MCF 10A (cell line): ENCODE measurements at places on chromosomes 6 and 20. TPM values are rescaled to one million over a fixed set of nuclear protein-coding genes. Genes with fewer than 3 reads are reported as not detected.

DNA sequence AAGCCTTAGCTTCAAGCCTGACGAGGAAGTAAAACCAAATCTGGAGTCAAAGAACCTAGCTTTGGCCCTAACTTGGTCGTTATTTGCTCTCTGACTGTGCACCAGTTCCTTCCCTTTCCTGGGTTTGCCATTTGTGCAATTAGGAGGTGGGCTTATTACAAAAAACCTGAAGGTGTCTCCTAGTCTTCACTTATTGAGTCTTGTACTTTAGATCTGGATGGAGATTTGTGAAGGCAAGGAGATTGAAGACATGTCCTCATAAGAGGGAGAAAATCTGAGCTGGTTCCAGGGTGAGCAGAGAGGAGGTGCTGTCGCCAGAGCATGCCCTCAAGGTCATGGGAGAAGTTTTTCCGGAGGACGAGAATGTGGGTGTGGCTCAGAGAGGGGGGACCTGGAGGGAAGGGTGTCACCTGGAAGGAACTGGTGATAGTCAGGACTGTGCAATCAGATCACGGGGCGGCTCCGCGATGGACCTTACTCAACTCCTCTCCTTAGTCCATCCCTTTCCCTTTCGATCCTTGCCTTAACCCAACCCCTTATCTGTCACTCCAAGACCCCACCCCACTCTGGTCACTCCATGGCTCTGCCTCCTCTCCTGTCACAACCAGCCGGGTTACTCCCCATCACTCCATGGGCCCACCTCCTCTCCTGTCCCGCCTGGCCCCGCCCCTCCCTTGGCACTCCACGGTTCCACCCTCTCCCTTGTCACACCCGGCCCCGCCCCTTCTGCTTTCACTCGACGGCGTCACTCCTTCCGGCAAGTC, 588 bp upstream of the ACSS2 start:
- peaks cover 48% of the 10 kb centered on the region for H3K4me1 ChIP-seq
- no peaks in the 10 kb centered on the region for H3K27me3 ChIP-seq
- H3K27ac ChIP-seq: peak overlapping the region; percentile 91
- H3K4me3 ChIP-seq: peak overlapping the region; percentile 99

DNA sequence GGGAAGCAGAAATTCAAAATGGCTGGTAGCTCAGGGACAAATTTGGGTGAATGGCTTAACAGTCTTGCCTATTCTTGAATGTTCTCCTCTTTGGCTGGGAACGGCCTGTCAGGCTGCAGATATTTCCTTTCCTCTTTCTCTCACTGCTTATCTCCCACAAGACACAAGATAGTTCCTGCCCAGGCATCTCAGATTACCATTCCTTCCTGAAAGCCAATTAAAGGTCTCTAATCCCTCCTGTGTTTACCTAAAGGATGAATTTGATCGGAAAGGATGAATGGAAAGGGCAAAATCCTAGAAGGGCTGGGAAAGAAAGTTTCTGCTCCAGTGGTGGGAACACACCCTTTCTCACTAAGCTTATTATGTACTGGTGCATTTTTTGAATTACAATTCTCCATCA, 95.9 kb upstream of the JAG1 start:
- H3K27me3 ChIP-seq: no peaks in the 10 kb centered on the region
- no peak for DNase-seq
- H3K4me1 ChIP-seq: peaks cover 4% of the 10 kb centered on the region
- H3K27ac ChIP-seq: no peak overlapping the region
- no peak overlapping the region for H3K4me3 ChIP-seq

GRCh38 chr20:43794326-43794725, 67.5 kb upstream of the GTSF1L start:
- H3K27ac ChIP-seq: no peak overlapping the region
- H3K36me3 ChIP-seq: no peaks in the 10 kb centered on the region
- no peak overlapping the region for H3K4me3 ChIP-seq
- DNase-seq: no peak
- H3K27me3 ChIP-seq: no peaks in the 10 kb centered on the region

DNA sequence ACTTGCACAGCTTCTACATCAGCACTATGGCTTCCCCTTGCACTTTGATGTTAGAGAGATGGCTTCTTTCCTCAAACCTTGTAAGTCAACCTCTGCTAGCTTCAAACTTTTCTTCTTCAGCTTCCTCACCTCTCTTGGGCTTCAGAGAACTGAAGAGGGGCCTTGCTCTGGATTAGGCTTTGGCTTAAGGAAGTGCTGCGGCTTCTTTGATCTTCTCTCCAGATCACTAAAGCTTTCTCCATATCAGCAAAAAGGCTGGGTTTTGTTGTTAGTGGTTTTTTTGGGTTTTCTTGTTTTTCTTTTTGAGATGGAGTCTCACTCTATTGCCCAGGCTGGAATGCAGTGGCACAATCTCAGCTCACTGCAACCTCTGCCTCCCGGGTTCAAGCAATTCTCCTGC, 24.0 kb downstream of the CDK5RAP1 start:
- no peak overlapping the region for H3K27ac ChIP-seq
- no peak for DNase-seq
- peaks cover 9% of the 10 kb centered on the region for H3K4me1 ChIP-seq
- no peaks in the 10 kb centered on the region for H3K27me3 ChIP-seq

DNA sequence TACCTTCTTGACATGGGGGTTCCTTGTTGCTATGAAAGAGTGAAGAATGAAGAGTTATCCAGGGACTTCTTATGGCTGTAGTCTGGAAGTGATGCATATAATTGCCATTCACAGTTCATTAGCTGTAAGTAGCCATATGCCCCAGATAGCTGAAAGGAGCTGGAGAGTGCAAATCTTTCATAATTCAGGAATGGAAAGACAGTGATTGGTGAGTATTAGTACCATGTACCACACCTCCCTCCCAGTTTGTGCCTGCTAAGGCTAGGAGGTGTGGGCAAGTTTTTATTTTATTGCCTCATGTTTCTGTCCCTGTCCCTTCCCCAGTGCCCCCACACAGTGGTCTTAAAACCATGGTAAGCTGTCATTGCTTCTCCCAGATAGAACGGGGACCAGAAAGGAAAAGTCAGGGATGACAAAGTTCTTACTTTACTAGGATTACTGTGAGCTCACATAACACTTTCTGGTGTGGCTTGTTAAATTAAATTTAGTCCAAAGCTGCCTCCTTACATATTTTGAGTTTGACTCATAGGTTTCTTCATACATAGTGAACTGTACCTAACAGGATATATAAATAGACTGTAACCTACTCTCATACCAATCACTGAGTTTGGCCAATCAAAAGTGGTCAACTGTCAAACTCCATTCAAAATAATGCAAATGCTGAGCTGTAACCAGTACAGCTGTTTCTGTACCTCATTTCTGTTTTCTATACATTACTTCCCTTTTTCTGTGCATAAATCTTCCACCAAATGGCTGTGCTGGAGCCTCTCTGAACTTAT, 119.4 kb downstream of the RFPL4B start:
- peak overlapping the region; percentile 32 for H3K4me3 ChIP-seq
- no peaks in the 10 kb centered on the region for H3K36me3 ChIP-seq
- H3K27ac ChIP-seq: peak overlapping the region; percentile 73
- DNase-seq: peak; percentile 59
- H3K27me3 ChIP-seq: no peaks in the 10 kb centered on the region
- H3K4me1 ChIP-seq: peaks cover 31% of the 10 kb centered on the region

DNA sequence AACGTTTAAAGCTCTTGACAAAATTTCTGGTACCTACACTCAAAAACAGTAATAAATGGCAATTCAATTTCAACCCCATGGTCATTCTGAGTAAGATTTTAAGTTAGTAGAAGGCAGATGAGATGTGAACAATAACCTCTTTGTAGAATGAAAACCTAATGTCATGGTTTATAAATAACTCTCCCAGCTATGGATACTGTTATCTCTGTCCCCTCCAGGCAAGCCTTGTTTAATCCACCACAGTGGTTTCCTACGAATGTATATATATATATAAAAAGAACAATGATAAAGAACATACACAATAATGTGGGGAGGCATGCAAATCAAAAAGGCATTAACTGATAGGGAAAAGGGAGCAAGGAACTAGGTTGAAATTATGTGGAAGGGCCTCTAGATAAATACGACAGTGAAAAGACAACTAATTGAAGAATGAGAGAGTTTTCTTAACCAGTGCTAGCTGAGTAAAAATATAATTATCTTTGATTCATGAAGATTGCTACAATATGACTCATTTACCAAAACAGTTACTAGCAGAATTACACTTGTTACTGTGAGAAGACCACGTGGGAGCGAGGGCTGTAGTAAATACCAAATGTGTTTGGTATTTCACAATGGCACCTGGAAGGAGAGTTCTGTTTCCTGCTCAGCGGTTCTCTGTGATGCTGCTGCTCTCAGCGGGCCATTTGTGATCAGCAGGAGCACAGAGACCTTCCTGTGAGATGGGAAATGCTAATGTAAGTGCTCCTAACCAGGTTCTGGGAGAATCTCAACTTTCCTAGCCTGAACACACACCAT, 173.7 kb downstream of the MBOAT1 start:
- H3K27me3 ChIP-seq: peaks cover 11% of the 10 kb centered on the region
- peaks cover 12% of the 10 kb centered on the region for H3K4me1 ChIP-seq
- no peaks in the 10 kb centered on the region for H3K36me3 ChIP-seq
- no peak overlapping the region for H3K27ac ChIP-seq

GRCh38 chr6:44725070-44725469, 337.6 kb downstream of the CDC5L start:
- H3K36me3 ChIP-seq: no peaks in the 10 kb centered on the region
- no peaks in the 10 kb centered on the region for H3K4me1 ChIP-seq
- H3K4me3 ChIP-seq: no peak overlapping the region

GRCh38 chr6:92109956-92110355, 1309.4 kb downstream of the EPHA7 start:
- no peaks in the 10 kb centered on the region for H3K4me1 ChIP-seq
- H3K36me3 ChIP-seq: no peaks in the 10 kb centered on the region
- H3K27ac ChIP-seq: no peak overlapping the region
- DNase-seq: no peak
- no peak overlapping the region for H3K4me3 ChIP-seq

- DNase-seq: no peak
- no peaks in the 10 kb centered on the region for H3K36me3 ChIP-seq
- no peaks in the 10 kb centered on the region for H3K4me1 ChIP-seq
Observed at GRCh38 chr20:16710781-16711180, 19.0 kb upstream of the SNRPB2 start.

GRCh38 chr6:44157152-44157521, 1.5 kb upstream of the CAPN11 start:
- no peak overlapping the region for H3K27ac ChIP-seq
- H3K27me3 ChIP-seq: no peaks in the 10 kb centered on the region
- H3K4me3 ChIP-seq: no peak overlapping the region
- H3K36me3 ChIP-seq: peaks cover 12% of the 10 kb centered on the region

- no peak overlapping the region for H3K27ac ChIP-seq
- H3K27me3 ChIP-seq: no peaks in the 10 kb centered on the region
- H3K36me3 ChIP-seq: no peaks in the 10 kb centered on the region
- no peak for DNase-seq
Observed at GRCh38 chr6:139316622-139317317, 25.0 kb upstream of the TXLNB start.

- no peaks in the 10 kb centered on the region for H3K27me3 ChIP-seq
- no peaks in the 10 kb centered on the region for H3K4me1 ChIP-seq
- no peak for DNase-seq
- no peak overlapping the region for H3K4me3 ChIP-seq
- no peaks in the 10 kb centered on the region for H3K36me3 ChIP-seq
- H3K27ac ChIP-seq: no peak overlapping the region
Observed at GRCh38 chr20:20304942-20305341, 63.0 kb upstream of the INSM1 start.

Gene GNMT
- 0.30 TPM in 1 of 2 replicates, not detected in the other for total RNA-seq

Gene LGSN
- not detected in 2 replicates for total RNA-seq

Gene HLA-DRA
- not detected in 2 replicates for total RNA-seq

Gene FHL5
- total RNA-seq: not detected in 2 replicates

Gene ANGPT4
- total RNA-seq: not detected in 2 replicates

Gene EFCAB8
- total RNA-seq: not detected in 2 replicates
